ENCODE measurements at places on chromosomes 6 and 20.

DNA sequence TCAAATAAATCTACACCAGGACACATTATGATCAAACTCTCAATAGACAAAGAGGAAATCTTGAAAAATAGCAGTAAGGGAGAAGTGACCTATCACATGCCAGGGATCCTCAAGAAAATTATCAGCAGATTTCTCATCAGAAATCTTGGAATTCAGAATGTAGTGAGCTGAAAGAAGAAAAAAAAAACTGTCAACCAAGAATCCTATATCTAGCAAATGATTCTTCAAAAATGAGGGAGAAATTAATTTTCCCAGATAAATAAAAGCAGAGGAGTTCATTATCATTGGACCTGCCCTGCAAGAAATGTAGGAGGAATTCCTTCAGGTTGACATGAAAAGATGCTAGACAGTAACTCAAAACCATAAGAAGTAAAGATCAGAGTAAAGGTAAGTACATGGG, 363.6 kb downstream of the TFAP2A start:
- no peak for DNase-seq

GRCh38 chr6:99905209-99906106, 88.6 kb downstream of the MCHR2 start:
- DNase-seq = peak; percentile 3

DNA sequence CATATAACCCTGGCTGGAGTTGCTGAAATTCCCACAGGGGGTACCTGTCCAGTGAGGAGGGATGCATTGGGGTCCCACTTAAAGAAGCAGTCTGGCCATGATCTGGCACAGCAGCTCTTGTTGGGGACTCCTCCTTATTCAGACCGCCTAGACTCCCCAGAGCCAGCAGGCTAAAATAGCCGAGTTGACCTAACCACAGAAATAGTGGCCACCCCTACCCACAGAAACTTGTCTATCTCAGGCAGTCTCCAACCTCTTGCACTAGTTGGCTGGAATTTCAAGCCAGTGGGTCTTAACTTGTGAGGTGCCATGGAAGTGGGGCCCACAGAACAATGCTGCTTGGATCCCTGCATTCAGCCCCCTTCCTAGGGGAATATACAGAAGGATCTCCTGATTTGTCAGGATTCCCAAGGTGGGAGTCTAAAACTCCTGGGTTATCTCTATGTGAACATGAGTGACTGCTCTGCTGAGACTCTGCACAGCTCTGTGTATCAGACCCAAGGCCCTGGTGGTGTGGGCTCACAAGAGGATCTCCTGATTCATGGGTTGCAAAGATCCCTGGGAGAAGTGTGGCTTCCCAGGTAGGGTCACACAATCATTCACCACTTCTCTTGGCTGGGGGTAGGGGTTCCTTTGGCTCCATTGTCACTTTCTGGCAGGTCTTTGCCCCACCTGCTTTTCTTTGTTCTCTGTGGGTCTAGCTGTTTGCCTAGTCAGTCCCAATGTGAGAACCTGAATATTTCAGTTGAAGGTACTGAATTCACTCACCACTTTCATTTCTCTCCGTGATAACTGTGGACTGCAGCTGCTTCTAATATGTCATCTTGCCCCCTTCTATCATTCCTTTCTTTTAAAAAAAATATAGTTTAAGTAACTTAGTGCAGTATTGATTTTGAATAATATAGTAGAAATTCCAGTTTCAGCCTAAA, 65.5 kb upstream of the CLVS2 start:
- DNase-seq = no peak

DNA sequence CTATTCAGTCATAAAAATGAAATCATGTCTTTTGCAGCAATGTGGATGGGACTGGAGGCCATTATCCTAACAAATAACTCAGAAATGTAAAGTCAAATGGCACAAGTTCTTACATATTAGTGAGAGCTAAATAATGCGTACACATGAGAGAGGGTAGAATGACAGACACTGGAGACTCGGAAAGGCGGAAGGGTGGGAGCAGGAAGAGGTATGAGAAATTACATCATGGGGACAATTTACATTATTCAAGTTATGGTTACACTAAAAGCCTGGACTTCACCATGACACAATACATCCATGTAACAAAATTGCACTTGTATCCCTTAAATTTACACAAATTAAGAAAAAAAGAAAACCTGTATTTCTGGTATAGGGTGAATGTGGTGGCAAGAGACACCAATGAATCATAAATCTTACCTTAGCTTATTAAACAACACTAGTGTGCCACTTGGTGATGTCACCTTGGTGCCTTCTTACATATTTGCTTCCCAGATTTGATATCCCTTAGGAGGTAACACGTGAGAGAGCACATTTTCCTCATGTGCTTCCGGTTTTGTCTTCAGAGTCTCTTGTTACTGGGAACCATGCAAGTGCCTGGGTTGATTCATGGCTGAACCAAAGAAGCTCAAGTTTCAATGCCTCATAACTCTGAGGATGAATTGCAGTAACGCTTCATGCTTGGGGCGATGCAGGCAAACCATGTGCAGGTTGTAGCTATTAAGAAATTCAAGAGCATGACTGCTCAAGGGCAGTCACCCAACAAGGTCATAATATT, 84.6 kb downstream of the DCDC2 start:
- DNase-seq = no peak

DNA sequence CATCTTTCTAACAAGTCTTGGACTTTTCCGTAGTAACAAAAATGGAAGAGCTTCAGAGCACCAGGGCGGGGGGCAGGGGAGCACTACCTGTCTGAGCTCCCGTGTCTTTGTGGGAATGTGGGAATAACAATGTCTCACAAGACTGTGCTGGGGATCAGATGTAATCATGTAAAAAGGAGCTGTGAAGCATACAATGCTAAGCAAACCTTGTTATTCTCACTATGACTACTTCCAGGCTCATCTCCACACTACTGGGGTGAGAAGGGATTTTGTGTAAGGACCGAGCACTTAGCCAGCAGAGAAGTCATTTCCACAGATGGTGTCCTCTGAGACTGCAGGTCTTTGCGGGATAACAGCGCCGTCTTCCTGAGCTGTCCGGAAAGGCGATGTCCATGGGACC, 27.1 kb downstream of the PRR18 start:
- no peak for DNase-seq

DNA sequence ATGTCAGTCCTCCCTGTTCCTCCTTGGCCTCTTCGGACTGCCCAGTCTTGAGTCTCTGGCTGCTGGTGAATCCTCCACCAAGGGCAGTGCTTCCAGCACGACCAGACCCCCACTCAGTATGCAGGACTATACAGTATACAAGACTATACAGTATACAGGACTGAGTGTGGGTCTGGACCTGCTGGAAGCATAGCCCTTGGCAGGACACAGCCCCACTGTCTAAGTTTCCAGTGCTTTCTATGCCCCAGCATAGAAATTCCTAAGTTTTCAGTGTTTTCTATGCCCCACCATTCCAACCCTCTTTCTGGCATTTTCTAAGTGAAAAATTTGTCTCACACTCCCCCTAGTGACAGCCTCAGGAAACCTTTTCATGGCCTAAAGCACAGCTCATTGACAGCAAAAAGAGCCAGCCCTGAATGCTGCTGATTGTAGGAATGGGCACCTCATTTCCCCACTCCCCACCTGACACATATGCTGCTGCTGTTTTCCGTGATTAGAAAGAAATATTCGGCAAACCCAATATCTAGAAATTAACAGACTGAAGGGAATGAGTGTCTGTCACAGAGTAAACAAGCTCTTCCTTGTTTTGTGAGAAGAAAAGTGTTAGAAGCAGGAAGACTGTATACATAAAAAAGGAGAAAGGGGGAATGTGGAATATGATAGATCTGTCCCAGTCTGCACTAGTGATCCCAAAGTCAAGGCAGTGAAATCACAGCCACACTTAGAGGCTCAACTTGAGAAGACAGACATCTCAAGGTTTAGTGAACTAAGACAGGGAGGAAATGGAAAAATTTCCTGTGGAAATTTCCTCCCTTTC, 206.9 kb downstream of the IBTK start:
- DNase-seq = no peak

DNA sequence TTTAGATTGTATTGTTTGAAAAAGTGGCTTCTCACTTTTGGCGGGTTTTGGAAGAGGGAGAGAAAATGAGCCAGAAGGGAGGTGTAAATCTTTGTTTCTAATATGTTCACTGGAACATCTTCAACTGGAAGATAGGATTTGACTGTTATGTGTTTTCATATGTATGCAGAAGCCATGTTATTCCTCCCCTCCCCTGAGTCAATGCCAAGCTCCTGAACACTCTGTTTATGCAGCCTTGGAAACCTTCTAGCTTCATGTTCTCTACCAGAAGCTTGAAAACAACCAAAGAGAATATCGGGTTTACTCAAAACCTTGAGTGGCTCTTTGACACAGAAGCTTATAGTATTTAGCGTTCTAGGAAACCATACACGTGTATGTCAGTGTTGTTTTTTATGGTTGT, 279.1 kb downstream of the PRL start:
- DNase-seq = no peak

- DNase-seq = no peak
These were observed 1.2 kb downstream of the SERPINB6 start for GRCh38 chr6:2970034-2970685.

DNA sequence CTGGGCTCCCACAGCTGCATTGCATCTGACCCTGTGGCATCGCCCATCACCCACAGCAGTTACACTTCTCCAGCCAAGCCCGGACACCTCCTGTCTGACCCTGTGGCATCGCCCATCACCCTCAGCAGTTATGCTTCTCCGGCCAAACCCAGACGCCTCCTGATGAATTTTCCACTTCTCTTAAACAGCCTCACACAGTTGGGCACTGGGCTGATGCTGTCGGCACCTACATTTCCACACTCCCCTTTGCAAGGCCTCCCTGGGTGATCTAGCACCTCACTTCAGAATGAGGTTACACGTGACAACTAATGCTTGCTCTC, 175.2 kb upstream of the ARID1B start:
- DNase-seq = no peak

DNA sequence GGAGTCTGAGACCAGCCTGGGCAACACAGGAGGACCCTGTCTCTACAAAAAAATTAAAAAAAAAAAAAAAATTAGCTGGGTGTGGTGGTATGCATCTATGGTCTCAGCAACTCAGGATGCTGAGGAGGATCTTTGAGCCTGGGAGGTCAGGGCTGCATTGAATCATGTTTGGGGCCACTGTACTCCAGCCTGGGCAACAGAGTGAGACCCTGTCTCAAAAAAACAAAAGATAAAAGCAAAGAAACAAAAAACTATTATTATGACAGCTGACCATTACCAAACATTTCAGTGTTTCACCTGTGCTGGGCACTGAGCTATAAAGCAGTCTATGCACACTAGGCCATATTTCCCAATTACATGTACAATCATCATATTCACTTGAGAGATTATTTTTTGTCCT, 35.7 kb downstream of the COX4I2 start:
- no peak for DNase-seq

DNA sequence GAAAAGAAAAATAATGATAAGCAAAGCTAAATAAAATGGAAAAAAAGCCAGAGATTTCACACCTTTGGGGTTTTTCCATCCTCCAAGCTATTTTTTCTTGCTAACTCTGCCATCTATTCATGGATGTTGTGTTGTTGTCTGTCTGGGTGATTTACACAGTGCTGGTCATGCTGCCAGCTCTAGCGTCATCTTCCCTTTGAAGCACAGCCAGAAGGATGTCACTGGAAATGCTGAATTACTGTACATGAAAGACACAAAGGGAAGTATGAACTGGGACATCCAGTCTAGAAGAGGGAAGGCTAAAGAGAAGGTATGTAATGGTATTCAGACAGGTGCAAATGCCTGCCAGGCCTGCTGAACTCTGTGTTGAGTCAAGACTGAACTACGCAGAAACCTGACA, 241.9 kb upstream of the STXBP5 start:
- no peak for DNase-seq

- peak; percentile 62 for DNase-seq
These were observed at the start of gene CD109 for GRCh38 chr6:73695619-73696421. Gene CD109, plus strand, starts transcription at chr6:73696203. Its CDS starts 13 bp downstream, at chr6:73696216.

GRCh38 chr20:38032585-38033329, 499 bp downstream of the TTI1 start:
- no peak for DNase-seq

DNA sequence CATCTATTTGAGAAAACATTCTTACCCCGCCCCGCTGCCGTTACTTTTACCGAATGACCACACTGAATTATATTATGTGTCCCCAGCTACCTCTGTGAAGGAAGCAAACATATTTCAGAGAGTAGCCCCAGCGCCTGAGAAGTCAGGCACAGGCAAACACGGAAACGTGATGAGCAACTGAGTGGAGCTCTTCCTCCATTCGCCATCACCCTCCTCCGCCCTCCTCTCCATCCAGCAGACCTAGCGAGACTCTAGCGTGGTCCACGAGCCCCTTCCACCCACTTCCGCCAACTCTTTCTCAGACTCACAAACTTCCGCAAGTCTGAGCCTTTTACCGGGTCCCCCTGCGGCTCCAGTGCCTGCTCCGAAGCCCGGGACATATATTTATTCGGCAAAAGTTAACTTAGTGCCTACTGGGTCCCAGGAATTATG, 582 bp downstream of the SNRPB start:
- no peak for DNase-seq

GRCh38 chr20:44465001-44465560, 10.6 kb upstream of the TTPAL start:
- no peak for DNase-seq

DNA sequence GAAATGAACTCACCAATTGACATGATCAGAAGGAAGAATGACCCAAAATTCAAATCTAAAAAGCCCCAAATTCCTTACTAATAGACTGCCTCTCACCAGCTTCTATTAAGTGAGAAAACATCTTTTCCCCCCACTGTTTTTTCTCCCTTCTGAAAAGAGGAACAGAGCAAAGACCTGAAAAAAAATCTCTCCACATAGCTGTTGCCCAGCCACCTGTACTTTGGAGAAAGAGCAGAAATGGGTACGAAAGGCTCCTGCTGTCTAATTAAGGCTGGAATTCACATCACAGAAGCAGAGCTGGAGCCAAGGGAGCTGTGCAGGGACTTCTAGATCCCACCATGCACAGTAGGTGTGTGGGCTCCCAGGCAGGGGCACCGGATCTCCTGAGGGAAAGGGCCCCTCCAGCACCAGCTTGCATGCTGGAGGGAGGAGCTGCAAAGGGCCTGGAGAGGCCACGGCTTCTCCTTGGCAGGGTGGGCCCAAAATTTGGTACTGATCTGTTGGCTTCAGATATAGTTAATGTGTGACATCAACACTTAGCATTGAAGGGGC, 73.2 kb upstream of the DUSP22 start:
- DNase-seq = no peak

DNA sequence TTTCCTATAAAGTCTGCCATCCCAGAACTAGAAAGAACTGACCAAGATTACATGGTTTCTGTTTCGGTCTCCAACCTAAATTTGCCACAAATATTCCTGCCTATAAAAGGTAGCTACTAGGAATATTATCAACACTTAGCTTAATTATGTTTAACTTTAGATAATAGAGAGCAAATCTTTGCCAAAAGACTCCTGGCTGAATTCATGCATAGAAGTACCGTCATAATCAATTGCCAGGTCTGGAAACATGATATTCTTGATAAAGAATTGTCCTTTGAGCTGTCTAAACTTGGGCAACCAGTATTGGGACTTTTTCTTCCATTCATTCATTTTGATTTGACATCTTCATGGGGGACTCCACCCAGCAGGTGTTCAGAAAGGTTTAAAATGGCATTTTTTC, 22.4 kb downstream of the CALHM6 start:
- no peak for DNase-seq
